ENCODE measurements at places on chromosomes 7 and 10.

DNA sequence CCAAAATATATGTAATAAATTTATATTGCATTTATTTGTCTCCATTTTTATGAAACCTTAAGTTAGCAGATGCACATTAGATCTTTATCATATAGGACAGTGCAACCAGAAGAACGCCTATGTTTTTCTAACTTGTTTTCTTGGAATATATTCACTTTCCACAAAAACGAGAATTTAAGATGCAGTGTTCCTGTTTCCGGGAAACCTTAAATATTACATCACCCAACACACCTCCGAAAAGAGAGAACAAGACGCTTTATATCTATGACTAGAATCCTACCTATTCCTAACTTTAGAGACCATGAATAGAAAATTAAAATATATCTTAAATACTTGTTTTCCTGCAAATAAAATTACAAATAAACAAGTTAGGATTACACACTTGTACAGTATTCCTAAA lies 1.9 kb downstream of the EZH2 start:
- no peak for DNase-seq

DNA sequence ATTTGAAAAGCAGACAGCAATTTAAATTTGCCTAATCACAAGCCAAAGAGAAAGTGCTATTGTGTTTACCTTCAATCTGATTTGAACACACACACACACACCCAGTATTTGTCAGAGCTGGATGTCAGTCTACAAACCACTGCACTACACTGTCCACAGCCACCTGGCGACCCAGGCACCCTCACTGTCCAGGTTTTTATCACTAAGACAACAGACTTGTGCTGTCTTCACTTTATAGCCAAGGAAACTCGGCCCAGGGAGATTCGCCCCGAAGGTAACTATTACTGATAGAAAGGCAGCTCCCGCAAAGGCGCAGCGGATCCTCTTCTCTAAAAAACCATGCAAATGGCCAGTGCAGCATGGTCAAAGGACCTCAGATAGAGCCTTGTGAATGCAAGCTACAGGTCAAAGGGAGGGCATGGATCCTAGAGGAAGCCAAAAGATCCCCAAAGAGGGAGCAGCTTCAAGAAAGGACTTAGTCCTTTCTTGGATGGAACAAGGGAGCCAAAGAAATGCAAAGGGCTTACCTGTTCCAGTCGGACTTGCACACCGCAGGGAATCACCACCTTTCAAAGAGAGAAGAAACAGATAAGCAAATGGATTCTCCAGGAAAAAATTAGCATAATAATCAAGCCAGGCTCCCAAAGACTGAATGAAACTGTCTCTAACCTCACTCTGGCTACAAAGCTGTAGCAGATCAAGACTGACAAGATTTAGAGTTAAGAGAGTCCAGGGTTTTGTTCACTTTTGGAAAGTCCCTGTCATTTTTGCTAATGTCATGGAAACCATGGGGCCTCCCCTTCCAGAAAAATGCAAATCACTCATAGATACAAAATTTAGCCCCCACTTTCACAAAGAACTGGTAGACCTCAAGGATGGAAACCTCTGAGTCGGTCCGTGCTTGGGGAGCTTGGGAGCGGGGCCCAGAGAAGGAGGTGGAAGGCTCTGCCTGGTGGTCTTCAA lies 101.1 kb downstream of the TNS3 start:
- no peak for DNase-seq

- DNase-seq, result peak; percentile 9
These were observed 7.8 kb upstream of the UBE2D1 start for GRCh38 chr10:58326967-58327381.

DNA sequence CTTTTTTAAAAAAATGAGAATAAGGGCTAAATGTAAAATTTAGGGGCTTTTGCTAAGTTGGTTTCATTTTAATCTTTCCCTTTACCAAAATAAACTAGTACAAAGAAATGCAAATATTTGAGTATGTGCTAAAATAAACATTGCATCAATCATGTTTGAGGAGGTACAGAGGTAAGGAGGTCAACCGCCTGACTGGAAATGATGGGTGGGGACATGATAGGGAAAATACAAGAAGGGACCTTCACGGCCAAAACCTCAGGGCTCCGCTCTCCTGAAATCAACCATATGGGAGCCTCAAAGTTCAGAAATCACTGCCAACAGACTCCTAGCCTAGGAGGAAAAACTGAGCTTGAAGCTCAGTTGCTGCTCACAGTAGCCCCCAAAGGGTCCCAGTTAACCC lies 207.6 kb downstream of the AHR start:
- DNase-seq, result no peak

GRCh38 chr7:116804471-116804870 lies 57.9 kb upstream of the CAPZA2 start:
- no peak for DNase-seq

- no peak for DNase-seq
These were observed 234.8 kb downstream of the TRIL start for GRCh38 chr7:28723336-28723735.

Measured in fibroblast of skin of left quadriceps (primary cell).